ENCODE measurements at places on chromosomes 7 and 10.

DNA sequence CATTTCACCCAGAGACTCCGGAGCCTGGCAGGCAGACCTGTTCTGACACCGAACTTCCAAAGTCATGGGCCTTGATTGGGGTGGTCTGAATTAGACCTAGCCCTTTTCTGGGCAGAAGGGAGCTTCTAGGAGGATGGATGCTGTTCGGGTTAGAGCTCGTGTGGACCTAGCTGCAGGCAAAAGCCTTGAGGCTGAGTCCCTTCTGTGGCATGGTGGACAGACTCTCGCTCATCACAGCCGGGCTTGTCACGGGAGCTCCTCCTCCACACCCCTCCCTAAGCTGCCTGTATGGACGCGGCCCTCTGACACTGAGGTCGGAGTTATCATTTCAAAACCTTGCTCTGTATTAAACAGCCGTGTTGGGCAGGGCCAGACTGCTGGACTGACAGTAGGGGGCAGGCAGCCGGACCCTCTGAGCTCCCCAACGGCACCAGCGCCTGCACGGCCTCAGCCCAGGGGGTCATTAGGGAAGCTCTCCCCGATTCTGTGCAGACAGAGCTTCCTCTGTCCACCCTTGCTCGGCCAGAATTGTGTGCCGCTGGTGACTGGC is 2.2 kb downstream of the IRF5 start:
- DNase-seq: peak; percentile 65

DNA sequence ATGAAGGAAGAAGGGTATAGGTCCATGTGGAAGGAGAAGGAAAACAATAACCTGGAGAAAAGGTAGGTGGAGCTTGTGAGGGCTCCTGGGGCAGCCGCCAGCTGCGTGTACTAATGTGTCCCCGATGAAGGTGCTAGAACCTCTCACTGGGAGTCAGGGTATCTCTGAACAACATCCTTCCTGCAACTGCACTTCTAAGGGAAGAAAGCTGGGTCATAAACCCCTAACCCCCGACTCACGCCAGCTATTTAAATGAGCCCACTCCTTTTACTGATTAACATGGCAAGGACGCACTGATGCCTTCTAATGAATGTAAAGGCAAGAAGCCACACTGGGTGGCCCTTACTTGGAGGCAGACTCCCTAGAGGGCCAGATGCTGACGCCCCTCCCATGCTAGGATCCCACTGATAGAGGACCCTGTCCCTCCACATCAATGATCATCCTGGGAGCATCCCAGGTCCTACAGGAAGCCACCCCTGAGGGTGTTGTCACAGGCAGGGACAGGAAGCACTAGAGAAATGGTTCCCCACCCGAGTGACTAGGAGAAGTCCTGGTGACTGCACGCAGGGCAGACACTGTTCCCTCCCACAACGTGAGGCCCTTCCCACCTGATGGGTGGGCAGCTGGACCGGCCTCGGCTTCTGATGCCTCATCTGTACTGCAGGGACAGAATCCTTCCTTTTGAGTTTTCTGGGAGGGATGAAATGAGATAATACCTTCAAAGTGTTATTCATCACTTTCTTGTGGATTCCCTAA is 20.4 kb downstream of the JCAD start:
- DNase-seq: no peak

- no peak for DNase-seq
These were observed 22.1 kb downstream of the ARL5B start for GRCh38 chr10:18681366-18681765.

DNA sequence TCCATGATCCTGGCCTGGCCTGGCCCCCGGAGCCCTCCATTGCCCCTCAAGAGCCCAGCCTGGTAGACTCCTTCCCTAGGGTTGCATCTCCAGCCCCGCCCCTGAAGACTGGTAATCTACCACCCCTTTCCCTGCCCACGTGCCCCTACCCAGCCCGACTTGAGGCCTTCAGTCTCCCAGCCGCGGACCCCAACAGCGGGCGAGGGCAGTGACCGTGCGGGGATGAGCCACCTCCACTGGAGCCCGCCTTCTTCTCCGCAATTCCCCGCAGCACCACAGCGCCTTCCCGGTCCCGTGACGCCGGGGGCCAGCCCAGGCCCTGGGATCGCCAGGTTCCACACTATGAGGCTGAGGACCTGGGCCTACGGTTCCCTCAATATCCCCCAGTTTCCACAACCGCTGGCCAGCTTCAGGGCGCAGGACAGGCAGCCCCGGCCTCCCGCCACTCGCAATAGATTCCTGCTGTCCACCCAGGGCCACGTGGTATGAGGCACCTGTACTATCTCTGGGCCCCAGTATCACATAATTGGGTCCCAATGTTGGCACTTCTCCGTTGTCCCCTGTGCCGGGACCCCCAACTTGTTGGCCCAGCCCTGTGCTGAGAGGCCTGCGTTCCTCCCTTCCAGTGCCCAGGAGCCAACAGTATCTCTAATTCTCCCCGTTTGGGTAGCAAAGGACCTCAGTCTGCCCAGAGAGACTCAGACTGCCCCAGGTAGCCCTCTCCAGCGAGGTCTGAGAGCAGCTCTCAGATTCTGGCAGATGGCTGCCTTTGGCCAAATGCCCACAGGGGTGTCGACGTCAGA is 1.1 kb upstream of the GPRIN2 start:
- DNase-seq: no peak

DNA sequence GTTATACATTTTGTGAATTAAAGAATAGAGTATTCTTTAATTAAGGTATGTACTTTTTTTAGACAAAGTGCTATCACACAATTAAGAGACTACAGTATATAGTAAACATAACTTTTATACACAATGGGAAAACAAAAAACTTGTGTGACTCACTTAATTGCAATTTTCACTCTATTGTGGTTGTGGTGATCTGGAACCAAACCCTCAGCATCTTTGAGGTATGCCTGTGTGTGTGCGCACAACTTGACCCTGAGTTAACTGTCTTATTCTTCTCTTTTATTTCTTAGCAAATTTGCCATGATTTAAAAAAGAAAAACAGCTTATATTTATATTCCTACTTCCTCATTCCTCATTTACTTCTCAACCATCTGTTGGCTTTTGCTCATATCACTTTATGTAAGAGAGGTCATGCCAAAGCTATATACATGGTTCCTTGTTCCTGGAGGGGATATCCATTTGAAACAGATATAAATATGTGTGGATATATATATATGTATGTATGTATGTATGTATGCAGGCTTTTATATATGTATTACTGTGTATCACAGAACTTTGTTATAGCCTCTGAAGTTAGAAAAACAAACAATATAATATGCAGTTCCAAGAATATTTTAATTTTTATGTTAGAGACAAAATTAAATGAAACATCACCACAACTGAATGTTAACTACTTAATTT is 259.5 kb upstream of the HGF start:
- DNase-seq: no peak

GRCh38 chr10:5442065-5442989 is 30.0 kb downstream of the NET1 start:
- no peak for DNase-seq

- no peak for DNase-seq
These were observed 810.2 kb downstream of the PCDH15 start for GRCh38 chr10:53990799-53991238.

- no peak for DNase-seq
These were observed 31.1 kb downstream of the LMTK2 start for GRCh38 chr7:98137826-98138151.
